GM23338 (cell line): ENCODE measurements at places on chromosomes 7 and 10.

- DNase-seq, result no peak
Observed at GRCh38 chr7:138768241-138768640, 29.6 kb upstream of the TMEM213 start.

GRCh38 chr10:90350122-90350521, 507.7 kb downstream of the HTR7 start:
- DNase-seq, result no peak

GRCh38 chr7:28856656-28857055, 101.5 kb downstream of the TRIL start:
- DNase-seq, result no peak

GRCh38 chr7:4764402-4765007, 10.9 kb upstream of the AP5Z1 start:
- no peak for DNase-seq

DNA sequence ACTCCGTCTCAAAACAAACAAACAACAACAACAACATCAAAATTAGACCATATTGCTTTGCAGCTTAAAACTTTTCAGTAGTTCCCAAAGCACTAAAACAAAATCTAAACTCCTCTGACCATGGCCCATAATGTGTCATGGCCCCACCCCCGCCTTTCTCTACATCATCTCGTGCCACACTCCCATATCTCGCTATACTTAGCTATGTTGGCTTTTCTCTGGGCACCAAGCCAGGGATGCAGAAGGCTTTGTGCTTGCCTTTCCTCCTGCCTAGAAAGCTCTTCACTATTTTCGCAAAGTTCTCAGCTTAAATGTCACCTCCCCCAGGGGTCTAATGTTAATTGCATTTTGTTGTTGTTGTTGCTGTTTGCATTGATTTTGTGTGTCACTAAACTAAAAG, 15.1 kb upstream of the SLC16A12 start:
- DNase-seq, result no peak

GRCh38 chr10:58994226-58995057, 182.0 kb upstream of the PHYHIPL start:
- DNase-seq, result no peak

GRCh38 chr10:82149674-82150073, 274.7 kb downstream of the NRG3 start:
- no peak for DNase-seq

GRCh38 chr7:42495256-42495655, 258.2 kb upstream of the GLI3 start:
- DNase-seq, result no peak

DNA sequence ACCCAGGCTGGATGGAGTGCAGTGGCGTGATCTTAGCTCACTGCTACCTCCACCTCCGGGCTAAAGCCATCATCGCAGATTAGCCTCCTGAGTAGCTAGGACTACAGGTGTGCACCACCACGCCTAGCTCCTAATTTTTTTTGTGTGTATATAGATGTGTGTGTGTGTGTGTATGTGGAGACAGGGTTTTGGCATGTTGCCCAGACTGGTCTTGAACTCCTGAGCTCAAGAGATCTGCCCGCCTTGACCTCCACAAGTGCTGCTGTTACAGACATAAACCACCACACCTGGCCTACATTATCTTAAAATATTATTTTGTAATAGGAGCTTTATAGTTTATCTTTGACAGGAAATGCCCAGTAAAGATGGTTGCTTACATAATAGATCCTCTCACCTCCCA, 25.0 kb downstream of the FOXP2 start:
- DNase-seq, result peak; percentile 2

- no peak for DNase-seq
Observed at GRCh38 chr10:119211625-119212441, 4.5 kb downstream of the GRK5 start.

DNA sequence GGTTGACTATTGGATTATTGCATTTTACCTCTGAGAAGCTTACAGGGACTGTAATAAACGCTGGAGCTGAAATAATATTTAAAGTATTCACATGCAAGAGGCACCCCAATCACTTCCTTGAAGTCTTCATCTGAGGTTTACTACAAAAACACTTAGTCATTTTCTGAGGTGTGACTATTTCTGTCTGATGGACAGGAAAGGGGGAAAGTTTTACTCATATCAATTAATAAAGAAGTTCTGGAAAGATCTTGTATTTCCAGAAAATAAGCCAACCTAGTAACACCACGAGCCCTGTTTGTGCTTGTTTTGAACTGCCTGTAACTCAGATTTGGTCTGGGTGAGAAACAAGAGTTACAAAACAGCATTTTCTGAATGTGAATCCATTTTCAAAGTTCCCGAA, 63.9 kb upstream of the PRKCQ start:
- DNase-seq, result no peak

DNA sequence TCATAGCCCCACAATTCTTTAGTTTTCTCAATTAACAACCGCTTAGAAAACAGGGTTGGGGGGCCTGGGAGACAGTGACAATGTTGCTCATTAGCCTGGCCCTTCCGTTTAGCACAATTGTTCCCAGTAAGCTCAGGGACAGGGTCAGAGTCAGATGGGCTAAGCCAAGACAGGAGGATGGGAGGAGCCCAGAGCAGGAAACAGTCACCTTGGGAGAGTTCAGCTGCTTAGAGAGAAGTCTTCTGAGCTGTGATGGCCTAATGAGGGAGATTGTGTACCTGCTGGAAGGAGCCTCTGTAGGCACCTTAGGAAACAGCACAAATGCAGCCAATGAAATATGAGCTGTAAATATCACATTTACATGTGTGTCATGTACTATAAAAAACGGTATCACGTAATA, 35.9 kb downstream of the SVOPL start:
- DNase-seq, result no peak

GRCh38 chr7:28958235-28958979, at the start of gene TRIL:
Gene TRIL, minus strand, starts transcription at chr7:28958330. Its CDS starts 284 bp downstream, at chr7:28958046.
- peak; percentile 79 for DNase-seq

- DNase-seq, result no peak
Observed at GRCh38 chr7:37424995-37425394, 23.7 kb downstream of the ELMO1 start.

DNA sequence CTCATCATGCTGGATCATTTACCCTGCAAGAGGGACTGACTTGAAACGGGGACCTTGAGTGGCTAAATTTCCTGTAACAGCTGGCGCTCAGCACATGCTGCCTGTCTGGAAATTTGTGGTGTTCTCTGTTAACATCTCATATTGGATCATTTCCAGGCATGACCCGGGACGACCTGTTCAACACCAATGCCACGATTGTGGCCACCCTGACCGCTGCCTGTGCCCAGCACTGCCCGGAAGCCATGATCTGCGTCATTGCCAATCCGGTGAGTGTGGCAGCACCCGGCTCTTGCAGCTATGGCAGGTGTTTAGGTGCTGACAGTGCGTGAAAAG, 9.9 kb downstream of the MDH2 start:
- no peak for DNase-seq

DNA sequence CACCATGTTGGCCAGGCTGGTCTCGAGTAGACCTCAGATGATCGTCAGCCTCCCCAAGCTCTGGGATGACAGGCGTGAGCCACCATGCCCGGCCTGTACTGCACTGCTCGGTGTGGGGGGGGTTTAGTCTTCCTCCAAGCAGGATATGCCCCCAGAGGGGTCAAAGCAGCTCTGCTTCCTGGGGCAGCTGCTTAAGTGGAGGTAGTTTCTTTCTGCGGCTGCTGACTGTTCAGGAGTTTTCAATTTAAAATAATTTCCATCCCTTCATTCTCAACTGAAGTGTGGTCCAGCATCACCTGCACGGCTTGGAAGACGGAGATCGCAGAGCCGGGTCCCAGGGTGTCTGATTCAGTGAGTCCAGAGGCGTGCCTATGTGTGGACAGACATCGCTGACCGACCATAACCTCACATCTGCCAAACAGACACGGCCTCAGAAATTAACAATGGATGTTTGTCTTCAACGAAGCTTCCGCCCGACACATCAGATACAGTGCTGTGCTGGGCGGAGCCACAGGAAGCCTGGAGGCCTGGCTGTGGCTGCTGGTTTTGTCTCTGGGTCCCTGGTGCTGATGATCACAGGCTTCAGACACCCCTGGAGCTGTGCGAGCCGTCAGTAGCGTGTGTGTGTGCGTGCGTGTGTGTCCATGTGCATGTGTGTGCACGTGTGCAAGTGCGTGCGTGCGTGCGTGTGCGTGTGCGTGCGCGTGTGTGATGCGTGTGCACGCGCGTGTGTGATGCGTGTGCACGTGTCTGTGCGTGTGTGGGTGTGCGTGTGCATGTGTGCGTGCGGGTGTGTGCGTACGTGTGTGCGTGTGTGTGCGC, 226.5 kb upstream of the PITRM1 start:
- no peak for DNase-seq

DNA sequence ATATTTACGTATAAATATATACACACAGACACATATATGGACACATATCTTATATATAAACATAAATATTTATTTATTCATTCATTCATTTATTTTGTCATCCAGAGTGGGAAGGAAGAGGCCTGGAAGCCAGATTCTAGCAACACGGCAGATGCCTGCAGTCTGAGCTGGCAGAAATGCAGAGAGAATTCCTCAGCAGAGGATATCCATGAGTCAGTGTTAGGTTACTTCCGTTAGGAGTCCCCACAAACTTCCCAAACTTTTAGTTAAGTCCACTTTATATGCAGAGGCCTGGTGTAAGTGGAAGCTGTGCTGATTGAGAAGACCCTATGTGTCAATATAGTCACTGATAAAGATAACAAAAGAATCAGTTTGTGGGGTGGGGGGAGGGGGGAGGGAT, 89.6 kb downstream of the PPP1R17 start:
- DNase-seq, result no peak

DNA sequence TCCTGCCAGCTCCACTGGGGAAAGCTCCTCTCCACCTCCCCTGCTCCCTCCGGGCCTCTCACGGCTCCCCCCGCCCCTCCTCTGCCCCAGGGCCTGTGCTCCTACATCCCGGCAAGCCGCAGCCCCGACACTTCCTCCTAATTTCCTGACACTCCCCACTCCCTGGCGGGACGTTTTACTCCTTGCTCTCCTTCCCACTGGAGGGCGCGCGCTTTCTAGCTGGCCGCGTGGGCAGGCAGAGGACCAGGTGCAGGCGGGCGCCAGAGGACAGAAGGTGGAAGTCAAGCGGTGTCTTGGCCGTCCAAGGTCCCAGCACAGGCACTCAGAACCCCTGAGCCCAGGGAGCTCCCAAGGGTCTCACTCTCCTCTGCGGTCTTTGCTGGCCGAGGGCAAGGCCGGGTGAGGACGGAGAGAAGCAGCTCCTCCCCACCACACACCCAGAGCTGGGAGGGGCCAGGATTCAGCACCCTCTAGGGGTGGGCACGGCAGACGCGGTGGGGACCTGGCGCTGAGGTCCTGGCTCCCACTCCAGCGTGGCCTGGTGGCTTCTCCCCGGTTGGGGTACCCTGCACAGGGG, 19.1 kb downstream of the ADAM8 start:
- DNase-seq, result peak; percentile 82

DNA sequence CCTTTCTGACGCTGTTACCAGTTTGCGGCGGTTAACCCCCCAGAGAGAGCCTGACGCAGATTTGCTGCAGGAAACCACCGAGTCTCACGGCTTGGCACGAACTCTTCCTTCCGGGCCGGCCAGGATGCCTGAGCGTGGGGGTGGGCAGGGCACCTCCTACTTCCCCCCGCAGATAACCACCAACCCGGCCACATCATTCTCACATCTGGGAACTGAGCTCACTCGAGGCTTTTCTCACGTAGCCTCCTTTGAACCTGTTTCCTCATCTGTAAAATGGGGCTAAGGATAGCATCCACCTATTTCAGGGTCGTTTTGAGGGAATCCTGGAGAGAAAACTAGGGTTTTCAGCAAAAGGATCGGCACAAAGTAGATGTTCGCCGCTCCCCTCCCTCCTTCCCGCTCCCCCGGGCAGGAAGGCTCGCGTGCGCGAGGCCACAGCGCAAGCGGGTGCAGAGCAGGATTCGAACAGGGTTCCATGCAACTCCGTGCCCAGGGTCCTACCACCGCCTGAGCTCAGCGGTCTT, 23.6 kb downstream of the DDIT4 start:
- peak; percentile 28 for DNase-seq

- peak; percentile 92 for DNase-seq
Observed at GRCh38 chr10:6920072-6921019, 340.3 kb upstream of the PRKCQ start.
